Right lobe of liver (tissue), 6 donors: ENCODE measurements at places on chromosomes 12 and 14. TPM values are rescaled to one million over a fixed set of nuclear protein-coding genes. Genes with fewer than 3 reads are reported as not detected.
A peak's percentile ranks its signal among the peaks of the same experiment; 100 is the strongest.

GRCh38 chr12:80966001-80966400 is 28.3 kb upstream of the LIN7A start:
- no peaks in the 10 kb centered on the region for H3K4me1 ChIP-seq
- no peak overlapping the region for H3K27ac ChIP-seq
- H3K4me3 ChIP-seq = no peak overlapping the region
- no peak for DNase-seq
- H3K27me3 ChIP-seq = no peaks in the 10 kb centered on the region

DNA sequence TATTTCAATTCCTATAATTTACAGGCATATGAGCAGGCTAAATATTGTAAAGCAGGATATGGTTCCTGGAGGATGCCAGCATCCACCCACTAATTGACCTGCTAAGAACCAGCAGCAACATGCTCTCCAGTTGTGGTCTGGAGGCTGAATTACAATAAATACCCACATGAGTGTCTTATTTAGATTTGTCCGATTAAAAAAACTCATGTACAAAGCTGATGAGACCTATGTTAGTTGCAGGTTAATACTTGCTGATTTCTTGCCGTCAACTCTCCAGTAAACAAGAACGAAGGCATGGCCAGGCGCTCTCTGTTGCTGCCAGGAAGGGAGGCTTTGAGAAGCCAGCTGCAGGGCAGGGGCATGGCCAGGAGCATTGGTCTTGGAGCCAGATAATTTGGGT is 169.3 kb upstream of the PRICKLE1 start:
- H3K4me1 ChIP-seq = no peaks in the 10 kb centered on the region
- no peak overlapping the region for H3K4me3 ChIP-seq
- no peak for DNase-seq

DNA sequence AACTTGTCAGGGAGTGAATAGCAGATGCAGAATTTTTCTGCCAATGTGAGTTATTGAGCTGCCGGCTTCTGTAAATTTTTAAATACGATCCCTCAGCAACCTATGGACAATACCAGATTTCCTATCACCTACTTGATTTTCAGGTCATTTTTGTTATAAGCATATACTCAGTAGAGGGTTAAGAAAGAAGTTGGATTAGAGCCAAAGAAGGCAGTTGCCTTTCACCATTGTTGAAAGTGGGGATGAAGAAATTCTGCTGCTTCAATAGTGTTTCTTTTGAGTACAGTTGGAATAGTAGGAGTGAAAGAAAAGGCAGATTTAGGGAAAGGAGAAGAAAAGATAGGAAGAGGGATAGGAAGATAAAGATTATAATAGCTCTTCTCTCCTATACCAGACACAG is 197.1 kb downstream of the ATP23 start:
- H3K4me3 ChIP-seq = no peak overlapping the region
- DNase-seq = no peak
- no peaks in the 10 kb centered on the region for H3K36me3 ChIP-seq
- no peak overlapping the region for H3K27ac ChIP-seq
- H3K27me3 ChIP-seq = no peaks in the 10 kb centered on the region
- no peaks in the 10 kb centered on the region for H3K4me1 ChIP-seq

GYS2 gene
- 46.7 TPM for total RNA-seq

- no peaks in the 10 kb centered on the region for H3K4me1 ChIP-seq
- no peak for DNase-seq
- H3K36me3 ChIP-seq = no peaks in the 10 kb centered on the region
- H3K4me3 ChIP-seq = no peak overlapping the region
Measured at GRCh38 chr12:66004922-66005703, 125.4 kb downstream of the LLPH start.

DNA sequence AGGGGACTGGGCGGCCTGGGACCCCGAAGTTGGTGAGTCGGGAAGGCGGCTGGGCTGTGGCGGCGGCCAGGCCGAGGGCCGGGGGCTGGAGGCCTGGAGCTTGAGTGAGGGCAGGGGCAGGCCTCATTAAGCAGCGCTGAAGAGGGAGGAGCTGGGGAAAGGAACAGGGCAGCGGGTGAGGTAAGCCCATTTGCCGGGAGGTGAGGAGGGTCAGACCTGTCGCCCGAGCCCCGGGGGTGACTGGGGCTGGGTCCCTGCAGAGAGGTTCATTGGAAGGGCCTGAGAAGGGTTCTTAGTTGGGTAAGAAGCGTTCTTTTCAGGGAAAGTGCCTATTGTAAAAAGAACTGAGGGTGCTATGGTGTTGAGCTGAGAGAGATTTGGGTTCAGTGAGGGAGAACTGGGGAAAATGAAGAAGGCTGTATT is 441 bp downstream of the RAB5B start:
- peak overlapping the region; percentile 99 for H3K4me3 ChIP-seq
- no peak for DNase-seq
- H3K27me3 ChIP-seq = no peaks in the 10 kb centered on the region
- peaks cover 7% of the 10 kb centered on the region for H3K4me1 ChIP-seq

DNA sequence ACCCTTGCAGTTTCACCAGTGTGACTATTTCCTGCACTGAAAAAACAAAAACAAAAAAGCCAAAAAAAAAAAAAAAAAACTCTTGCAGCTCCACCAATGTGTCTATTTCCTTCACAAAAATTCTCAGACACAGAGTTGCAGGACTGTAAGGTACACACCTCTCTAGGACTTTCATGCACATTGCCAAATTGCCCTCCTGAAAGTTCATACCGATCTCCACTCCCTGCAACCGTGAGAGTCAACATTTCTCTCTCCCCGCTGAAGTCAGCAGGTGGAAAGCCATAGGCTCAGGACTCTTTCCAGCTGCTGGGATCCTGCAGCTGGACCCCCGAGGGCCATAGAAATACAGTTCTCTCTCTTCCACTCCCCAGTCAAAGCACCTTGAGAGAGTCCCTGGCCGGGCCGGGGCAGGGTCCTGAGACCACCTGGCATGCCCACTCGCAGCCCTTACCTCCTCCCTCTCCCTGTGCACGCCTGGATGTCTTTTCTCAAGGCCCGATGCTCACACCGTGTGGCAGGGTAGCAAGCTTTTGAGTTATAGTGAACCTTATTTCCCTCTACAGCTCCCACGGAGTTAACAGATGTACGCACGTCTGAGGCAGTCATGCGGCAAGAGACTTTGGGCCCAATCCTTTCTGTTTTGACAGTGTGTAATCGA is 23.6 kb downstream of the MMAB start:
- H3K27ac ChIP-seq = no peak overlapping the region
- H3K27me3 ChIP-seq = no peaks in the 10 kb centered on the region
- no peaks in the 10 kb centered on the region for H3K36me3 ChIP-seq
- peaks cover 17% of the 10 kb centered on the region for H3K4me1 ChIP-seq
- H3K4me3 ChIP-seq = no peak overlapping the region

GRCh38 chr14:21367582-21368144 is 16.2 kb downstream of the SUPT16H start:
- no peaks in the 10 kb centered on the region for H3K27me3 ChIP-seq
- no peak for DNase-seq
- H3K27ac ChIP-seq = no peak overlapping the region
- H3K4me1 ChIP-seq = no peaks in the 10 kb centered on the region
- H3K36me3 ChIP-seq = peaks cover 76% of the 10 kb centered on the region

PDZRN4 gene
- total RNA-seq = 0.18 TPM

- H3K27ac ChIP-seq = no peak overlapping the region
- no peaks in the 10 kb centered on the region for H3K36me3 ChIP-seq
- H3K4me1 ChIP-seq = no peaks in the 10 kb centered on the region
- no peaks in the 10 kb centered on the region for H3K27me3 ChIP-seq
- H3K4me3 ChIP-seq = no peak overlapping the region
Measured at GRCh38 chr14:66072190-66073084, 413.7 kb upstream of the CCDC196 start.
